Nephron progenitor cell (in vitro differentiated cells): ENCODE measurements at places on chromosomes 7 and 10.

- no peak for DNase-seq
Observed at GRCh38 chr7:28155964-28156363, 24.6 kb downstream of the JAZF1 start.

GRCh38 chr10:103123282-103124024 lies 69.6 kb downstream of the NT5C2 start:
- no peak for DNase-seq

- no peak for DNase-seq
Observed at GRCh38 chr7:130256704-130257103, 10.0 kb upstream of the CPA2 start.

DNA sequence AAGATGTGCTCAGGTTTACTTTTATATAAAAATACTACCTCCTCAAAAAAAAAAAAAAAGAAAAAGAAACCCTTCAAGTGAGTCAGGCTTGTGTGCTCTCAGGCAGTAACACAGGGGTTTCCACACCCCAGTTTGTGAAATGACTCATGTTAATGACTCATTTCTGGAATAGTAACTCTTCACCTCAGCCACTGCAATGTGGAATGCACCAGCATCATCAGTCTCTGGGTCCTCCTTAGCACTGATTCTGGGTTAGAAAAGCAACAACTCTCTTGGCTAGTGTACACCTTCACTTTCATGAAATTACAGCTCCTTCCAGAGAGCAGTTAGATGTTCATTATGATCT lies 110.6 kb downstream of the EMX2 start:
- no peak for DNase-seq

DNA sequence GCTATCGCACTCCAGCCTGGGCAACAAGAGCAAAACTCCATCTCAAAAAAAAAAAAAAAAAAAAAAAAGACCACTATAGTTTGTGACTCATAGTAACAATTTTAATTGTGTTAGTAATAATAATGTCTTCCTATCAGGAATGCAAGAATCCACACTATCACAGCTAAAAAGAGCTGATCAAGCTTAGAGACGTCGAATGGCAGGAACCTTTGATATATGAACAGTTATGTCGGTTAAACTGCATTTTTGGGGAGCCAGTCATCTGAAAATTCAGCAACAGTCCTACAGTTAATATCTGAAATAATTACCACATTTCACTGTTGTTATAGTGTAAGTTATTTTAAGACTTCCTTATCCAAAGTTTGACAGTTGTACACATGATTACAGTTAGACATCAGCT lies 8.8 kb downstream of the PHYH start:
- no peak for DNase-seq

GRCh38 chr7:81244224-81244623 lies 325.4 kb upstream of the SEMA3C start:
- no peak for DNase-seq
